ENCODE measurements at places on chromosomes 7 and 10.

- no peak for DNase-seq
Observed at GRCh38 chr7:157527686-157528085, 190.9 kb downstream of the DNAJB6 start.

- DNase-seq = peak; percentile 31
Observed at GRCh38 chr10:97207756-97208346, 22.1 kb upstream of the SLIT1 start.

DNA sequence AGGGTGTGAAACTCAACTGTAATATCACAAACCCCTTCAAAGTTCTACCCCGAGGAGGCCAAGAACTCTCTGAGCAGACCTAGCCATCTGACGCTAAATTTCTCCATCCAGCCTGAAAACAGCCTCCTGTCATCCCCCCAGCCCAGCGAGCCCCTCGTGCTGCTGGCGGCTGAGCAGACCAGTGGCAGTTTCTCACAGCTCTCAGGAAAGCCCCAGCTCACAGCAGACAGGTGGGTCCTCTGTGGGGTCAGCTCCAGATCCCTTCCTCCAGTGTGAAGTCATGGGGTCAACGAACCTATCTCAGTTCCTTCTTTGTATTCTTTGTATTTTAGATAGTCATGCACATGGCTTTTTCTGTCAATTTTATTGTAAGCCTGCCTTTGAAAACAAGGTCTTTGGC, 7.8 kb downstream of the GARIN1A start:
- no peak for DNase-seq

- DNase-seq = no peak
Observed at GRCh38 chr10:623014-623413, 66.5 kb downstream of the DIP2C start.

- DNase-seq = no peak
Observed at GRCh38 chr10:91536733-91537132, 96.1 kb downstream of the PPP1R3C start.

- no peak for DNase-seq
Observed at GRCh38 chr10:18194634-18195033, 54.4 kb downstream of the CACNB2 start.
